ENCODE measurements at places on chromosomes 13 and 19.

DNA sequence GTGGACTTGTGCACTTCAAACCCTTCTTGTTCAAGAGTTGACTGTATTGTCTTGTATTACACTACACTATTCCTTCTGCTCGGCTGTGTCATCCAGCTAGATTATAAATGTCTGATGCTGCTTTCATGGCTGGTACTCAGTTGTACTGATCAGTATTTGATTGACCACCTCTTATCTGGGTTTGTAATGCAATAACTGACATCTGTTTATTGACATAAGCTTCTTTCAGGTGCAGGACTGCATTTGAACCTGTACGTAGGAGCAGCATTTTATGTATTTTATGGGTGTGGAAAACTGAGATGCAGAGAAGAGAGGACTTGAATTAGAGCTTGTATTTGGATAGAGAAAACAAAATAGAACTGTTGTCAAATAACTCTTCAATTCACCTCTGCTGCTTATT lies 309.2 kb downstream of the FGF9 start:
- DNase-seq, result no peak

GRCh38 chr13:46207828-46208227 lies 3.9 kb upstream of the LRRC63 start:
- no peak for DNase-seq

DNA sequence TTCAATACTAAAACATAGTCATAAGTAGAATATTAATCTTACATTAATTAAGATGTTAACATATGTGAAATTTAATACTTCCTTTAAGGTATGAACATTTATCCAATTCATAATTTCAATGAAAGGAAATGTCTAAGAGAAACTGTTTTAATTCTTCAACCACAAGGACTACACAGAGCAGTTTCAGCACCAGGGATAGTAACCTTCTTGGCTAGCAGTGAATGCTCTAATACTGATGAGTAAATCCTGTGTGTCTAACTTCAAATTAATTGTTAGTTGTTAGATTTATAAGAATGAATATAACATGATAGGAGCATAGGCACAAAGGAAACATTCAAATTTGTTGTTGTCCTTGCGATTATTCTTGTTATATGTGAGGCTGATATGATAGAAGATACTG lies 15.6 kb upstream of the NBEA start:
- no peak for DNase-seq

- DNase-seq, result no peak
Measured at GRCh38 chr13:93723316-93723715, 496.7 kb downstream of the GPC6 start.

DNA sequence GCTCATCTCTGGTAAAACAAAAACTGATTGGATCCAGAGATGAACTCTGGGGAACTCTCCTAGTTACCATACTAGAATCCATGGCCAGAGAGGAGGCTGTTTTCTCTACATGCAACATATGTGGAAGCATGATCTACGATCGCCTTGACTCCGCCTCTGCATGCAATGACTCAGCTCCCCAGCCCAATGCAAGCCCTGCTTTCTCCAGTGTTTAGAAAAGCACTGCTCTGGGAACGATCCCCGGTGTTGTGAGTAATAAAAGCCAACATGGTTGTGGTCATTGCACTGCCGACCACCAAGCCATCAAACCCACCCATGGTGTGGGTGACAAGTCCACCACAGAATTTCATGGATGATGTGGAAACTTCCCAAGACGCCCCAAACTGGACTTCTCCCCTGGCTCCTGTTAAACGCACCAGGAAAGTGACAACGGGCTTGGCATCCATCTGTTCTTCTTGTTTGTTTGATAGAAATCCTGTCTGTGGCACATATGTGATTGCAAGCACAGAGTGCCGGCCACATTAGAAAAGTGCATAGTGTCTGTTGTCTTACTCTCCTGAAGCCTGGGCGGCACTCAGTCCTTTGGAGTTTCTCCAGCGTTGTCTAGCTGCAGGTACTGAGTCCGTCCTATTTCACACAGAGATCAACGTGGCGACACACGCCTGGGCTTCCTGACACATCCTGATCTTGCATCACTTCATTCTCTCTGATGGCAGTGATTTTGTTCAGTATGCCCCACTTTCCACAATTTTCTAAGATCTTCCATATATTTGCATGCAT lies 36.4 kb upstream of the VSTM2B start:
- DNase-seq, result no peak

DNA sequence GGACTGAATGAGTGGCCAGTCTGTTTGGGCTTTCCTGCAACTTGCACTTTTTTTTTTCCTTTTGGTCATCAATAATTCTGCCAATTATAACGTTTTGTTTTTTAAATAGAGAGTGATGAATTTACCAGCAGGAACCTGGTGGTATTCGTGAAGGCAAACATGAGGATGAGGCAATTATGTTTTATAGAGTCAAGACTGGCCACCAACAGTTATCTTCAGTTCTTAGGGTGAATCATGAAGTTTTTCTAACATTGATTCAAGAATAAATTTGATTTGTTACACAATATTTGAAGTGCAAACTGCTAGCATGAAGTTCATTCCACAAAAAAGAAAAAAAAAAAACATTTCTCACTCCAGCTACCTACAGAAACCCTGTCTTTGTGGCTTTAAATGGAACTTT lies 244.5 kb downstream of the SPRY2 start:
- no peak for DNase-seq

DNA sequence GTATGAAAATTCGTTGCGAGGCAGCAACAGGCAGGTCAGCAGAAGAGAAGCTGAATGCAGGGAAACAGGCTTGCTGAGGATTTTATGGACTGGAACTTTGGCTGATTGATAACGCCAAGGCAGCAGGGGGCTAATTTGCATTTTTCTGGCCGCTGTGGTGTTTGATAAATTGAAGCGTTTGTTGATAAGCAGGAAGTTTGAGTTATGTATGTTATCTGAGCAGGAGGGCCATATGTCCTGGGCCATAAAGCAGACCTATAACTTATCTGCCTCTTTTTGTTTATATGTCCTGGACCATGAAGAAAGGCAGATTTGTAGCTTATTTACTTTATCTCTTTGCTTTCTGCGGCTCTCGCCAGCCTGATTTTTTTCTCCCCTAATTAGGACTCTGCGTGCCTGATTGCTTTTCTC lies 65.9 kb downstream of the ZNF627 start:
- no peak for DNase-seq

DNA sequence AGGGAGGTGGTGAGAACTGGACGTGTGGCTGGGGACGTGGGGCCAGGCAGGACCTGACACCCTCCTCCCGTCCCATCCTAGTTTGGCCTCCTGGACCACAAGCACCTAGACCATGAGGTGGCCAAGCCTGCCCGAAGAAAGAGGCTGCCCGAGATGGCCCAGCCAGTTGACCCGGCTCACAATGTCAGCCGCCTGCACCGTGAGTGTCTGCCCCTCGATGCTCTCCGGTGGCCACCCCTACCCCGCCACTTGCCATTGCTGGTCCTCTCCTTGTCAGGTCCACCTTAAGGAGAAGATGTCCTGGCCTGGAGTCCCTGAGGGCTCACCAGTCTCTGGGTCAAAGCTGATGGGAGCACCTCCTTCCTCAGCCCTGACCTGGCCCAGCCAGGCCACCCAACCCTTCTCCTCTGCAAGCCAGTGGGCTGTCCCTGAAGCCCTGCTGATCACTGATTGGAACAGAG lies 2.2 kb downstream of the ANGPTL4 start:
- DNase-seq, result no peak

- DNase-seq, result no peak
Measured at GRCh38 chr19:35224681-35225571, 3.6 kb downstream of the FAM187B start.

GRCh38 chr13:110232142-110232541 lies 74.8 kb downstream of the COL4A1 start:
- no peak for DNase-seq

DNA sequence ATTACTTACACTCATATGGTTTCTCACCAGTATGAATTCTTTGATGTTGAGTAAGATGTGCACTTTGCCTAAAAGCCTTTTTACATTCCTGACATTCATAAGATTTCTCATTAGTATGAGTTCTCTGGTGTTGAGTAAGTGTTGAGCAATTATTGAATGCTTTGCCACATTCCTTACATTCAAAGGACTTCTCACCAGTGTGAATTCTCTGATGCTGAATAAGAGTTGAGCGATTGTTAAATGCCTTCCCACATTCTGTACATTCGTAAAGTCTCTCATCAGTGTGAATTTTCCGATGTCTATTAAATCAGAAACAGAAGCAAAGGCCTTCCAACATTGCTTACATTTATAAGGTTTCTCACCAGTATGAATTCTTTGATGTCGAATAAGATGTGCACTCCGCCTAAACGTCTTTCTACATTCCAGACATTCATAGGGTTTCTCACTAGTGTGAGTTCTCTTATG lies 14.2 kb upstream of the ZFP30 start:
- no peak for DNase-seq

DNA sequence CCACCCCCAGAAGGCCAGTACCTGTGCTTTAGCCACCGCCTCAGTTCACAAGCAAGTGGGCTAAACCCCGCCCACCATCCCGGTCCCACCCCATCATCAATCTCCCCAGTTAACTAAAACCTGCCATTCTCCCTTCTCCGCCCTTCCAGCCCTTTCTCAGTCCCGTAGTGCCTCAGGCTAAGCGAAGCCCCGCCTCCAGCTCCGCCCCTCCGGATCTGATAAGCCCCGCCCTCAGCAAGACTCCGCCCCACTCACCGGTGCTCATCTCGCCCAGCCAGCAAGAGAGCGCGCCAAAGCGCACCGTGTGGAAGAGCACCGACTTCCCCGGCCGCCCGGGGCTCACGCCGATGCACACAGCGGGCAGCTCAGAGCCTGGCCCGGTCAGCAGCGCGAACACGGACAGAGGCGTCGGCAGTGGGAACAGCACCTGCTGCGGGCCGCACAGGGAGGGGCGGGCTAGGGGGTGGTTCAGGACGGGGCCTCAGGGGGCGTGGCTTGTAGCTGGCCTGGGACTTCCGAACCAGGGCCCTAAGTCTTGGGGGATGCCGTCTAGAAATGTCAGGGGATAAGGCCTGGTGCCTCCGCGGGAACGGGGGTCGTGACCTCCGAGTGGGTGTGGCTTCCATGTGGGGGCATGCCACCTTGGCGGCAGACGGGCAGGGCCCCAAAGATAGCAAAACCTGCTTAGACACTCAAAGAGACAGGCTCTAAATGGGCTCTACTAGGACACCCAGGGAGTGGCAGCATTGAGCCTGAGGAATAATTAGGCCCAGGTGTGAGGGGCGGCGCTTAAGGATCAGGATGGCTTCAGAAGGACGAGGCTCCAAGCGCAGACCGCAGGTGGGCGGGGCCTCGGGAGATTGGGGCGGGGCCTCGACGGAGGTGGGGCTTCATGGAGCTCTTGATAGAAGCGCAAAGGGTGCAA lies 21.4 kb downstream of the MAP4K1 start:
- DNase-seq, result no peak

DNA sequence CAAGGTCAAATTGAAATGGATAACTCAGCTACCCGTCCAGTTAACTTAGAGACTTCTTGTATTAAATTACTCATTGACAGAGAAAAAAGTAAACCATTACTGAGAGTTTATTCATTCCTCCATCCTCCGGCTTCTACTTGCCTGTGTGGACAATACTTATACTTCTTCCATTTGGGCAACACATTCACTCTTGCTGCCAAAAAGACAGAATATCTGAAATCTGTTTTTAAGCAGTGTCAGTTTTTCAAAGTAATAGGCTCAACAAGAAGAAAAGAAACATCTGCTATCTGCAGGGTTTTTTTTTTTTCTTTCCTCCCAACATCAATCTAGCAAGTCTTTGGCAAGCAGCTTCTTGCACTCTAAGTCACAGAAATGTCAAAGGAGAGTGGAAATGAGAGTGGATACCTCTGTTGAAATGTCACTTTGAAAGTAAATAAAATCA lies 1142.8 kb downstream of the PCDH9 start:
- DNase-seq, result no peak

- DNase-seq, result no peak
Measured at GRCh38 chr13:111623208-111623607, 302.8 kb downstream of the TEX29 start.

GRCh38 chr13:33262594-33262993 lies 23.0 kb downstream of the STARD13 start:
- DNase-seq, result no peak

GRCh38 chr19:32691952-32692726 lies 518 bp downstream of the NUDT19 start:
- DNase-seq, result no peak

DNA sequence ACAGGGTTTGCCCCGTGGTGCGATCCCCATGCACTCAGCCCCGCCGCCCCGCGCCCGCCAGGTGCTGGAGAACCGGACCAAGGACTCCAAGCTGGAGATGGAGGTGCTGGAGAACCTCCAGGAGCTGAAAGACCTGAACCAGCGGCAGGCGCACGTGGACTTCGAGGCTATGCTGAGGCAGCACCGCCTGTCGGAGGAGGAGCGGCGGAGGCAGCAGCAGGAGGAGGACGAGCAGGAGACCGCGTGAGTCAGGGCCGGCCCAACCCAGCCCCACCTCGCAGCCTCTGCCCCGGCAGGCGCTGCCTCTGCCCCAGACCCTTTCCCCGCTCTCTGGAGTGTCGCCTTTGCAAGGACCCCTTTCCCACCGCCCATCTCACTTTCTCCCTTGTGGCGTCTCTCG lies 11.3 kb downstream of the YJU2 start:
- no peak for DNase-seq

GRCh38 chr19:55028757-55029156 lies 9.3 kb downstream of the GP6 start:
- DNase-seq, result no peak

DNA sequence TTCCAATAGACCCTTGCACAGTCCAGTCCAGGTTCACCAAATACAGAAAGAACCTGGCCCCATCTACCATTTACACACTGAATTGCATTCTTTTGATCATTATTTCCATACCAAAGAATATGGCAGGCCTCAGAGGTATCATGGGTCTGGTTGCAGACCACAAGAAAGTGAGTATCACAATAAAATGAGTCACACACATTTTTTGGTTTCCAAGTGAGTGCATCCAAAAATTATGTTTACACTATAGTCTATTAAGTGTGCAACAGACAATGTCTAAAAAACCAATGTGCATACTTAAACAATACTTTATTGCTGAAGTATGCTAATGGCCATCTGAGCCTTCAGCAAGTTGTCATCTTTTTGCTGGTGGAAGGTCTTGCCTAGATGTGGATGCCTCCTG lies 105.3 kb downstream of the SPACA7 start:
- DNase-seq, result no peak

DNA sequence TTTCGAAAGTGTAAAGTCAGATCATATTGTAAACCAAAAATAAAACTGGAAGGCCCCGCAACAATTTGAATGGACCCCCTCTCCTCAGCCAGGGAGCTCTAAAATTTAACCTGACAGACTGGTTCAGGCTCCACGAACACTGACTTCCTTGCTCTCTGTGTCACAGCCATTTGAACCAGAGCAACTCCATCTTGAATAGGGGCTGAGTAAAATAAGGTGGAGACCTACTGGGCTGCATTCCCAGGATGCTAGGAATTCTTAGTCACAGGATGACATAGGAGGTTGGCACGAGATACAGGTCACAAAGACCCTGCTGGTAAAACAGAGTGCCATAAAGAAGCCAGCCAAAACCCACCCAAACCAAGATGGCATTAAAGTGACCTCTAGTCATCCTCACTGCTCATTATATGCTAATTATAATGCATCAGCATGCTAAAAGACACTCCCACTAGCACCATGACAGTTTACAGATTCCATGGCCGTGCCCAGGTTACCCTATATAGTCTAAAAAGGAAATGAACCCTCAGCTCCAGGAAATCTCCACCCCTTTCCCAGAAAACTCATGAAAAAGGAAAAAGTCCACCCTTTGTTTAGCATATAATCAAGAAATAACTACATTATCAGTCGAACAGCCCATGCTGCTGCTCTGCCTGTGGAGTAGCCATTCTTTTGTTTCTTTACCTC lies 43.1 kb downstream of the RFXAP start:
- no peak for DNase-seq
